ENCODE measurements at places on chromosomes 13 and 19.

DNA sequence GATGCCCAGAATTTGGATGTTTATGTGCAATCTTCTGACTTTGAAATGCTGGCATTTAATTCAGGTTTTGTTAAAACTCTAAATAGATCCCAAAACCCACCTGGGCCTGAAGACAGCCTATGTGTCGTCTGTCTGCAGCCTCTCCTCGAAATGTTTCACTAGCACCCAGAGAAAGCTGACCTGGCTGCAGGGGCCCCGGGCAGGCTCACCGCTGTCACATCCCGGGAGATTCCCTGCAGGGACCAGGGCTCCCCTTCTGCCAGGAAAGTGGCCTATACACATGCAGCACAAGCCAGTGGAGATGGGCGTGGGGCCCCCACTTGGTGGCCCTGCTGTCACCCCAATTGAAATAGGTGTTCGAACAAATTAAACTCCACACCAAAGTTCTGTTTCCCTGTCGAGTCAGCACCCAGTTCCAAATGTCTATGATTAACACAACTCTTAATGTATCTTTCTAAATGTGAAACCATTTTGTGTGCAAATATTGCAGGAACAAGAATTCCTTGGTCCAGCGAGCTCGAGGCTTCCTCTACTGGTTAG is 145.8 kb upstream of the ZNF507 start:
- DNase-seq, result no peak

- no peak for DNase-seq
These were observed 313.3 kb downstream of the HS6ST3 start for GRCh38 chr13:96403241-96403640.

DNA sequence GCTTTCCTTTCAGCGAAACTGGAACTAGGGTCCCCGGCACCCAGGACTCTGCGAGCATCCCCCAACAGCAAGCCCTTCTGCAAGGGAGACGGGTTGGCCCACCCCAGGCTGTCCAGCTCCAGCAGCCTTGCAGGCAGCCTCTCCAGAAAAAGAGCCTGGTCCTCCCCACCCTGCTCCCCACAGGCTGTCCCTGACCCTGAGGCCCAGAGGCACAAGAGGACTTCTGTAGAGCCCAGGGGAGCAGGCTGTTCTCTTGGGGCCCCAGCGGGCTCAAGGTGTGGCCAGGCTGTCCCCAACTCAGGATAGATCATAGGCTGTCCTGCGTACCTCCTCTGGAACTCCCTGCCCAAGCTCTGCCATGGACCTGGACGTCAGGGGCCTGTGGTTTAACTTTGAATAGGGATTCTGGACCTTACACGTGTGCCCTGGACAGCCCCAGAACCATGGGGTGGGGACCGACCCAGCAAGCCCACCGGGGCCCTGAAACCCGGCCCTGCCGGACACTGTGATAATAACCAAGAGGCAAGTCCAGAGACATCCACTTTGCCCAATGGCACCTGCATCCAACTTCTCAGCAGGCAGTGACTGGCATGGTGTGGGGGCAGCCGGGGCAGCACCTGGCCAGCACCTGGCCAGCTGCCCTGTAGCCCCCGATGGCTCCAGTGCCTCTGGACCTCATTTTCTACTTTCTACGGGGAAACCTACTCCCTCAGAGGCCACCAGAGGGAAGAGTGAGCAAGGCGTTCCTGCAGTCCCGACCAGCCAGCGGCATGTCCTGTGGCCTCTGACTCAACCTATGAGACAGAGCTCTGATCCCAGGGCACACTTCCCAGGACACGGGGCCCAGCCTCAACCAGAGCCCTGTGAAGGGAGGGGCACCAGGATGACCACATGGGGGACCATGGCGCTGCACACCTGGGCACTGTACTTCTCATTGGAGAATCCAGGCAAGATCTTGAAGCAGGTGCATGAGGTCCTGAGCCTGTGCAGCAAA is 50.9 kb upstream of the TPM4 start:
- DNase-seq, result no peak

GRCh38 chr19:17681505-17682125 is 6.5 kb downstream of the UNC13A start:
- DNase-seq, result no peak

DNA sequence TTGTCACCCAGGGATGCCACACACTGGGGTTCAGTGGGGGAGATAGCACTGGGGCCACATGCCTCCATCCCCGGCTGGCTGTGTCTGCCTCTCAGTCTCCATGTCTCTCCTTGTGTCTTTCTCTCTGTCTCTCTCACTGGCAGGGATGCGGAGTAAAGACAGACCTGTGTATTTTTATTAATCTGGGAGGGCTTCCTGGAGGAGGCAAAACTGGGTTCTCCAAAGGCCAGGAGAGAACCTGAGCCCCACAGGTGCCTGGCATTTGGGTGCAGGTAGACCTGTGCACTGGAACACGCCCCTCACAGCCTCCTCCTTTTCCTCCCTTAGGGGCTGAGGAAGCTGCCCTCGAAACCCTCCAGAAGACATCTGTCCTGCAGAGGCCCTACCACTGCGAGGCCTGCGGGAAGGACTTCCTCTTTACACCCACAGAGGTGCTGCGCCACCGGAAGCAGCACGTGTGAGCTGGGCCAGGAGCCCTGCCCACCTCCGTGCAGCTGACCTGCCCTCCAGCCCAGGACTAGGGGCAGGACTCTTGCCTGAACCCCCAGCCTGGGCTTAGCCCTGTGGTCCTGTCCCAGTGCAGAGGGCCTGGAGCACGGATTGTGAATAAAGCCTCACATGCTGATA is 32.7 kb downstream of the DHX34 start:
- DNase-seq, result no peak

GRCh38 chr13:23087880-23088279 is 92.9 kb upstream of the SGCG start:
- no peak for DNase-seq

DNA sequence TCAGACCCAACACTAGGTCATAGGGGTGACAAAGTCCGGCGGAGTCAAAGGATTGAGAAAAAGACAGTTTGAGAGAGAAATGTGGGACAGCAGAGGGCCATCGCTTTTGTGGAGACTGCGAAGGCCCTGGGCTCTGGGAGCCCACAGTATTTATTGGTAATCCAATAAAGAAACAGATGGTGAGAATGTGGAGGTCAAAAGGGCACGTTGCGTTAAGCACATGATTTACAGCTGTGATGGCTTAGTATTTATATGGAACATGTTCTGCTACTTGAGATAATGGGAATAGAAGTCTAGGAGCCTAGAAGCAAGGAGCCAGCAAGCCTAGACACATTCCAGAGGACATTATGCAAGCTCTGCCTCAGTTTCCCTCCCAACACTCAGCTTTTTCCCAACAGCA is 2521.1 kb downstream of the PCDH9 start:
- no peak for DNase-seq
